ENCODE measurements at places on chromosomes 16 and 17.

- no peak overlapping the region for H3K27ac ChIP-seq
- no peak for DNase-seq
- H3K27me3 ChIP-seq = no peaks in the 10 kb centered on the region
- H3K4me3 ChIP-seq = no peak overlapping the region
These were observed 58.0 kb downstream of the CREBBP start for GRCh38 chr16:3822366-3823045.

GRCh38 chr17:78628547-78629435 lies 51.6 kb upstream of the DNAH17 start:
- H3K27ac ChIP-seq = no peak overlapping the region
- H3K27me3 ChIP-seq = no peaks in the 10 kb centered on the region
- no peak overlapping the region for H3K4me3 ChIP-seq
- no peaks in the 10 kb centered on the region for H3K36me3 ChIP-seq
- DNase-seq = no peak

- no peak overlapping the region for H3K4me3 ChIP-seq
- no peaks in the 10 kb centered on the region for H3K4me1 ChIP-seq
- H3K27me3 ChIP-seq = no peaks in the 10 kb centered on the region
- peaks cover 44% of the 10 kb centered on the region for H3K36me3 ChIP-seq
- no peak for DNase-seq
- no peak overlapping the region for H3K27ac ChIP-seq
These were observed 12.7 kb downstream of the CDK5RAP3 start for GRCh38 chr17:47983492-47984223.

GRCh38 chr16:23408823-23409298 lies 44.1 kb downstream of the COG7 start:
- H3K27me3 ChIP-seq = no peaks in the 10 kb centered on the region
- DNase-seq = peak; percentile 34
- no peak overlapping the region for H3K27ac ChIP-seq
- H3K4me1 ChIP-seq = no peaks in the 10 kb centered on the region
- H3K4me3 ChIP-seq = no peak overlapping the region
- peaks cover 84% of the 10 kb centered on the region for H3K36me3 ChIP-seq

GRCh38 chr16:13377143-13377542 lies 475.7 kb downstream of the SHISA9 start:
- H3K4me3 ChIP-seq = no peak overlapping the region
- H3K36me3 ChIP-seq = no peaks in the 10 kb centered on the region
- H3K27ac ChIP-seq = no peak overlapping the region
- no peak for DNase-seq
- no peaks in the 10 kb centered on the region for H3K4me1 ChIP-seq
- no peaks in the 10 kb centered on the region for H3K27me3 ChIP-seq

- no peaks in the 10 kb centered on the region for H3K36me3 ChIP-seq
- no peak for DNase-seq
- no peak overlapping the region for H3K27ac ChIP-seq
- H3K4me1 ChIP-seq = no peaks in the 10 kb centered on the region
These were observed 7.6 kb upstream of the ALOX15B start for GRCh38 chr17:8031261-8031661.

- H3K4me3 ChIP-seq = peak overlapping the region; percentile 97
- DNase-seq = peak; percentile 94
- no peaks in the 10 kb centered on the region for H3K27me3 ChIP-seq
- peaks cover 54% of the 10 kb centered on the region for H3K4me1 ChIP-seq
- peak overlapping the region; percentile 92 for H3K27ac ChIP-seq
These were observed 885 bp upstream of the VASN start for GRCh38 chr16:4370570-4371356.
